ENCODE measurements at places on chromosomes 3 and 15.

- DNase-seq: no peak
Measured at GRCh38 chr15:40815042-40815698, 7.9 kb upstream of the DNAJC17 start.

GRCh38 chr15:69660658-69661405 is 208.2 kb downstream of the RPLP1 start:
- DNase-seq: no peak

GRCh38 chr3:10707400-10708215 is 108.4 kb upstream of the SLC6A11 start:
- no peak for DNase-seq

GRCh38 chr3:119229190-119229589 is 11.5 kb downstream of the B4GALT4 start:
- no peak for DNase-seq

DNA sequence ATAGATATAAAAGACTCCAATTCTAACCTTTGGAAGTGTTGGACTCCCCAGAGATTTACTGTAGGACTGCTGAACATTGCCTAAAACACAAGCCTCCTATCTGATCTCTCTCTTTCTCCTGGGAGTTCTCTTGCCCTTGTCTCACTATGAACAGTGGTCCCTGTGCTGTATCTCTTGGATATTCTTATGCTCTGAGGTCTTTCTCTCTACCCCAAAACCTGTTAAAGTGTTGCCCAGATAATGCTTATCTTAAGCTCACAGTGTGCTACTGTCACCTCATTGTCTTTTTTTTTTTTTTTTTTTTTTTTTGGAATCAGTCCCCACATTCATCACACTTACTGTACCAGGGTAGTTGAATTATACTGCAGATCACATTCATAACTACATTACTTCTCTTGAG is 131.0 kb upstream of the CBLB start:
- DNase-seq: no peak

DNA sequence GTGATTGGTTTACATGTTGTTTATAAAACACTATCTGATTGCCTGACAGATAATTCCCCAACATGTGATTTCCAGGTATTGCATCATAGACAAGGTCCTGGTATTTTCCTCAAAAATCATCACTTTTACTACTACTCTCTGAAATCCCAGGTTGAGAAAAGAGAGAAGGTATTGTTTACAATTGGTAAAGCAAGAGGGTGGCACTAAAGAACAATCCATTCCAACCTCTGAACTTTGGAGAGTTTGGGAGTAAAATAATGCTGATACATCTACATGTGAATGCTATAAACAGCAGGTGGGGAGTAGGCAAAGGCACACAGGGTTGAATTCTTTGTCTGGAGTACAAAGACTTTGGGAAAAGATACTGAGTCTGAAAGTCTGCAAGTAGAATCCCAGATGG is 134.2 kb downstream of the WDR72 start:
- DNase-seq: no peak

DNA sequence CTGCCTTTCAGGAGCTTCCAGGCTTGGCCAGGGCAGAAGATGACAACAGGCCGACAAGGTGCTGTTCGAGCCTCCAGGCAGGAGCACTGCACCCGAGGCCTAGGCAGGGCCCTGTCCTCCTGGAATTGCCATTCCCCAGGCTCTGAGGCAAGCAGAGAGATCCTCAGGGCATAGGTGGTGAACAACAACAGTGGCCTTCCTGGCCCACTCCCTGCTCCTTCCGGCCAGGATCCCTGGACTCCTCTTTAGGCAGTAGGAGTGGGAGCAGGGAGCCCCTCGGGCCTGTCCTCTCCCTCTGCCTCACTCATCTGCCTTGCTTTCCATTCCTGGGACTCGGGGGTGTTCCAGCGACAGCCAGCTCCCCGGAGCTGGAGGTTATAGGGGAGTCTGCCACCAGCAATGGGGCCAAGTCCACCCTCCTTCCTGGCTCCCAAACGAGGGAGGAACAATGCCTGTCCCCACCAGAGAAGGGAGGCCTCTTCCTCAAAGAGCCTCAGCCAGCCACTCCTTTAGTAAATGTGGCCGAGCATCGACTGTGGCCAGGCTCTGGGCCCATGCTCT is 135.0 kb downstream of the NUP210 start:
- DNase-seq: no peak

DNA sequence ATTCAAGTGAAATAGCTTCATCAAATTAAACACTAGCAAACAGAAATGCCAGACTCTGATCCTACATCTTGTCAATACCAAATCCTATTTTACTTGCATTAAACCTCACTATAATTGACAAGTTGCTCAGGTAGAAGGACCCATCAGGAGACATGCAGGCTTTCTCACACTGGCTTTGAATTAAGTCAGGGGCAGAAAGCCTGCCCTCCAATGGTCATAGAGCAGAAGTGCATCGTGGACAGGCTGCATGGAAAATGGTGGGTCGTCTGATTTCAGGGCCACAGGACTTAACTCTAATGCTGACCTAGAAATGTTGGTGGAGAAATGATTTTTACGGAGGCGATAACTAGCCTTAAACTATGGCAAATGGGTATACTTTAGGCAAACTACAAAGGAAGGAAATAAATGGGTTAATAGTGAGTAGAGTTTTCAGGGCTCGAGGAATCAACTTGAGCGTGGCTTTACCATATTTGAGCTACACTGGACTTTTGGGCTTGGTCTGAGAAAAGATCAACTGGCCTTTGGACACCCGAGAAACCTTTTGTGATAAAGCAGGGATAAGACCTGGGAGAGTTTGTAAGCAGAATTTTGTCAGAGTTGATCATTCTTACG is 283.9 kb downstream of the GRM7 start:
- no peak for DNase-seq

- no peak for DNase-seq
Measured at GRCh38 chr3:148223266-148223665, 474.4 kb upstream of the AGTR1 start.

DNA sequence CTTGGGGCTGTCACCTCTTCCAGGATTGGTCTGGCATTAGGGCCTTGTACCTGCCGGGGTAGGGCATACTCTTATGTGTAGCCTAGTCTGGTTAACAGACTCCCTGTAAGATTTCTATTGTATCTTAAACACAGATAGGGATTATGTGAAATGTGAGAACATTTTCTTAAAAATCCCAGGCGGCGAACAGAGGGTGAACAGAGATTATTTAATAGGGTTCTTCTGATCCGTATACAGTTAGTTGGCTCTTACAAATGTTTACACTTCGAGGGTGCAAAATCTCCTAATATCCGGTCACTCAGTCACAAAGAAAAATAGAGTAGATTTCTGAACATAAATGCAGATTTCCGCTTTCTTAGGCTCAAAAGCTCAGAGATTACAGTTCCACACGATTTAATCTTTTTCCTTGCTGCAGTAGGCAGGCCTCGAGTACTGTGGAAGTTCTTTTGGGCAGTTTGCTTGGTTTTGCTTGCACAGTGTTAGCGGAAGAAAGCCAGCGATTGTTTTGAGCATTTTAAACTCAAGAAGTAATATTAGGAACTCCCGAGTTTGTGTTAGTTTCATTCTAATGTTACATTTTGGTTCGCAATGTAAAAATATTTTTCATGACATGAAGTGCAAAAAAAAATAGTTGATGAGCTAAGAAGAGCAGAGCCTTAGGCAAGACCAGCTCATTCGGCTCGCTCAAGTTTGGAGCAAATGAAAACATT is 993 bp downstream of the PLCL2 start:
- no peak for DNase-seq

- no peak for DNase-seq
Measured at GRCh38 chr3:182226995-182227394, 515.3 kb downstream of the SOX2 start.

DNA sequence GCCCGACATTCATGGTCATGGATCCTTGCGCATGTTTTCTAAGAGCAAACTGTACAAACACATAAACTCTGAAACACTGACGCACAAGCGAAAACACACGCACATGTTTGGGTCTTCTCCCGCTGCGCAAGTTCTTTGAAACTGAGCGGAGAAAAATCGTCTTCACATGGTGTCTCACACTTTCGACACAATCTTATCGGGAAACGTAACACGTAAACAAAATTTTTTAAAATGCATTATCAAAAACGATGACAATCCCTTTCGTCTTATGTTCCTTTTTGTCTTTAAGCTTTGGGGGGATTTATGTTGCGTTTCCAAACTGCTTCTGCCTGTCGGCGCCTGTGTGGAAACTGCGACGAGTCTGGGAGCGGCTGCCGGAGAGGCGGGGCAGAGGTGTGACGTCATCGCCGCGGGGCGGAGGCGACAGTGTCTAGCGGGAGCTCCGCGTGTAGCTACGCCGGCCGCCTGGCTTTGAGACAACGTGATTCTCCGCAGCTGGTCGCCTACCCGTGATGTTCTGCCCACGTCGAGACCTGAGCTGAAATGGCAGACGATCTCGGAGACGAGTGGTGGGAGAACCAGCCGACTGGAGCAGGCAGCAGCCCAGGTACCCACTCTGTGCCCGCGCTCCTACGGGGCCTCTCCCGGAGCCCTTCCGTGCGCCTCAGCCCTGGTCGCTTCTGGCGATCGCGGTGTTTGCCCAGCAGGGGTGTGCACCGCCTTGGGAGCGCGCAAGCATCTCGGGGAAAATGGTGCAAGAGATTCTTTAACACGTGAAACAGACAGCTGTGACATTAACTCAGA is at the start of gene CMSS1:
CMSS1 (plus strand) TSS at position 426 of the 804 bp plus-strand sequence.
- DNase-seq: peak; percentile 95

DNA sequence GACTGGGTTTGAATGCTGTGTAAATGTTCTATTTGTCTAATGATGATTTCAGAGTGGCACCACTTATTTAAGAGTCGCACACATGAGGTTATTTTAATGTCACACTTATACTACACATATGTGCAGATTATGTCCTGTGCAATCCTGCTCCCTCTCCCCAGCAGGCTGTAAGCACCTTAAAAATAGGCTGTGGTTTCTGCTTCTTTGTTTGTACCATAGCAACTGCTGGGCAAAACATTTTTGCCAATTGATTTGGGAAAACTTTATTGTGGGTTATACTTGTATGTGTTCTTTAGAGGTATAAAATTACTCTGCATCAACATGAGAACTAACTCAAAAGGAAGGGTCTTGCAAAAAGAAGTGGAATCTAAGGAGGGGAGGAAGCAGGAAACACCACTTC is 318.5 kb downstream of the NTRK3 start:
- DNase-seq: no peak

GRCh38 chr3:97464035-97464434 is 300.5 kb upstream of the ARL6 start:
- no peak for DNase-seq

- DNase-seq: no peak
Measured at GRCh38 chr15:25089577-25089976, 134.8 kb downstream of the SNRPN start.

DNA sequence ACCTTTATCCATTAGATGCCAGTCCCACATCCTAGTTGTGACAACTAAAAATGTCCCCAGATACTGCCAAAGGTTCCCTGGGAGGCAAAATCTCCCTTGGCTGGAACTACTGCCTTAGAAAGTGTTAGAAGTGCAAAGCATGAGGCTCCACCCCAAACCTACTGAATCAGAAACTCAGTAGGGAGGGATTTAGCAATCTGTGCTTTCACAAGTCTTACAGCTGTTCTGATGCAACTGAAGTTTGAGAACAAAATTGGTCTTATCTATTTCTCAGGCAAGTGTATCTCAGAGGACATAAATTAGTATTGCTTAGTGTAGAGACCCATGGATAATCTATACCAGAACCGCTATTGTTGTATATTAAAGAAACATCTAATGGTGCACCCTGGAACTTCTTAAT is 70.2 kb downstream of the CLDN1 start:
- DNase-seq: no peak

DNA sequence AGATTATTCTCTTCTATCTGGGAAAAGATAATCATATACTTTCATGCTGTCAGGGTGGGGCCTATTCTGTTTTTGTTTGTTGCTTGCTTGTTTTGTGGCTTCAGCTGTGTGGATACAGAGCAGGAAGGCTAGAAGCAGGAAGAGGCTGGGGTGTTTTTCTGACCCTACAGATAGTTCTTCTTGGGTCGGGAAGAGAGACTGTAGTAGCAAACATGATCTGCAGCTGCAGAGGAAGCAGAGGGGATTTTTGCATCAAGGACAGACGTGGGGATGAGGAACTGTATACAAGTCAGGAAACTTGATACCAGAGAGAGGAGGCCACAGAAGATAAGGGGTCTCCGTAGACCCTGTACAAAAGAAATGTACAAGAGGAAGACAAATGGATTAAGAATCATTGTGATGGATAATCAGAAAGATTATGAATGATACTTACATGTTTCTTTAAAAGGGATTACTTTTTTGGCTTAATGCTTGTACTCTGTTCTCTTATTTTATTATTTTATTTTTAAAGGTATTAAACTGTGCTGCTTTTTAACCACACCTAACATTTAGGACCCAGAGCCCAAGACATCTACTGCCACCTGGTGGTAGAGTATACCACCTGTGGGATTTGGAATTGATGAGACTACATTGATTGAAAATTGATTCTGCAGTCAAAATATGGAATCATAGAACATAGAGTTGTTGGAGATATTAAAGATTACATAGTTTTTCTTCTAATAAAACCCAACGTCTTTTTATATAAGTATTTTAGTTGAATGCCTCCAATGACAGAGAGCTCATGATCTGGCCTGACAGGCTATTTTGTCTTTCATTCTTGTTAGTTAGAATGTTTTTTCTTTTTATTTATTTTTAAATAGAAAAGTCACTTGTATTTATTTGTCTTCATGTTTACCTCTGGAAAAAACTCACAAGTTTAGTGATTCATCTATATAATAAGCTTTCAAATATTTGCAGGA is 87.3 kb upstream of the ROPN1 start:
- no peak for DNase-seq

- DNase-seq: no peak
Measured at GRCh38 chr3:117105686-117106085, 396.1 kb downstream of the TUSC7 start.

DNA sequence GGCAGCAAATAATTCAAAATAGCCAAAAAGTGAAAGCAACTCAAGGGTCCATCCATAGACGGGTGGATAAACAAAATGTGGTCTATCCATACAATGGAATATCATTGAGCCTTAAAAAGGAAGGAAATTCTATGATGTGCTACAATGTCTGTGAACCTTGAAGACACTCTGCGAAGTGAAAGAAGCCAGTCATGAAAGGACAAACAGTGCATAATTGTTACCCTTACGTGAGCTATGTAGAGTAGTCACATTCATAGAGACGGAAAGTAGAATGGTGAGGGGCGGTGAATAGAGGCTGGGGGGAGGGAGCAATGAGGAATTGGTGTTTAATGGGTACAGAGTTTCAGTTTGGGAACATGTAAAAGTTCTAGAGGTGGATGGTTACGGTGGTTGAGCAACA is 18.1 kb downstream of the IGF1R start:
- no peak for DNase-seq

GRCh38 chr3:177676947-177677587 is 479.8 kb upstream of the TBL1XR1 start:
- DNase-seq: no peak

DNA sequence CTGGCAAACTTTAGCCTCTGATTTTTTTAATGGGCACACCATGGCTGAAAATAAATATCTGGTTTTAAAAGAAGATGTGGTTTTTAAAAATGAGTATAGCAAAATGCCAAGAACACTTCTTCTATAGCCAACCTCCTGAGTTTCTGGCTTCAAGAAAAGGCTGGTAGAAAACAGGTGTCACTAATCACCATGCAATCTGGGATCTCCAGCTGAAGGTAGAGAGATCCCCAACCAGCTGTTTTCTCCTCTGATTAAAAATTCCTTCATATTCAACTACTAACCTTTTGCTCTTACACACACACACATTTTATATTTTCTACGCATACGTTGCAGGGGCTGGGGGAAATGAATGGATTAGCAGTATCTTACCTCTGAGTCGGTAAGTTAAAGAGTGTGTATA is 279.6 kb upstream of the ROBO2 start:
- no peak for DNase-seq

GRCh38 chr3:69389520-69390248 is 3.8 kb upstream of the FRMD4B start:
- no peak for DNase-seq

Data from central memory CD4-positive, alpha-beta T cell (primary cell).